Body of pancreas (tissue), 4 donors: ENCODE measurements at places on chromosomes 5 and 9. TPM values are rescaled to one million over a fixed set of nuclear protein-coding genes. Genes with fewer than 3 reads are reported as not detected.
A peak's percentile ranks its signal among the peaks of the same experiment; 100 is the strongest.

DNA sequence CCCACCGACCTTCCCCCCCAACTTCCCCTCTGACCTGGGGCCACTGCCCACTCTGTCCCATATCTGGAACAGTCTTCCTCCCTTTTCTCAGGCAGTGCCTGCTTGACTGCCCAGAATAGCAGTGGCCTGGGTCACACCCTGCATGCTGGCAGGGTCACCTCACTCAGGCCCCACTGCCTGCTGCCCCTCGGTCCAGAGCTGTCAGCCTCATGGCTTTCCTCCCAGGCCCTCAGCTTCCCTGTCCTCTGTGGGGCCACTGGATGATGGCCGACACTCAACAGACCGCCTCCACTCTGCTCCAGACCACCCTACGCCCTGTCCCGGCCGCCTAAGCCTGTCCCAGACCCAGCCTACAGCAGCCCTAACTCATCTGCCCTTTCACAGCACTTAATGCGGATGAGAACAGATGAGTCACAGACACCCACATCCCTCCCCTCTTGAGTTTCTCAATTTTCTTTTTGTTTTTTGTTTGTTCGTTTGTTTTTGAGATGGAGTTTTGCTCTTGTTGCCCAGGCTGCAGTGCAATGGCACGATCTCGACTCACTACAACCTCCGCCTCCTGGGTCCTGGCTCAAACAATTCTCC is 5.9 kb downstream of the PNPLA7 start:
- no peak overlapping the region for H3K27ac ChIP-seq
- no peaks in the 10 kb centered on the region for H3K36me3 ChIP-seq
- peaks cover 18% of the 10 kb centered on the region for H3K4me1 ChIP-seq
- DNase-seq, result peak; percentile 44
- no peaks in the 10 kb centered on the region for H3K27me3 ChIP-seq
- no peak overlapping the region for H3K4me3 ChIP-seq

DNA sequence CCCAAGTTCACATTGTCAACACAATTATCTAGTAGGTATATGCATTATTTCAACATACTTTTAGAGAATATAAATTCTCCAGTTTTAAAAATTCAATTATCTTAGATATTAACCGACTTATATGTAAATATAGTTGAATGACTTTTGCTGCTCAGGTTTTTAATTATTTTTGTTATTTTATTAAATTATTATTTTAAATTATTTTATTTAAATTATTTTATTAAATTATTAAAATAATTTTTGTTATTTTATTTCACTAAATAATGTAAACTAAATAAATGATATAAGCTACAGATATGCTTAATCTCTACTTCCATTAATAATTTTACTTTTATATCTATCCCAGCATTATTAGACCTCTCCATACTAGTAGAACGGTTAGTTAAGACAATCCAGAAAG is 544.3 kb upstream of the ARRDC3 start:
- H3K27me3 ChIP-seq, result no peaks in the 10 kb centered on the region
- H3K4me1 ChIP-seq, result no peaks in the 10 kb centered on the region
- no peak overlapping the region for H3K4me3 ChIP-seq
- no peak for DNase-seq

The ALDH1A1 gene
- total RNA-seq, result 87.7 TPM

DNA sequence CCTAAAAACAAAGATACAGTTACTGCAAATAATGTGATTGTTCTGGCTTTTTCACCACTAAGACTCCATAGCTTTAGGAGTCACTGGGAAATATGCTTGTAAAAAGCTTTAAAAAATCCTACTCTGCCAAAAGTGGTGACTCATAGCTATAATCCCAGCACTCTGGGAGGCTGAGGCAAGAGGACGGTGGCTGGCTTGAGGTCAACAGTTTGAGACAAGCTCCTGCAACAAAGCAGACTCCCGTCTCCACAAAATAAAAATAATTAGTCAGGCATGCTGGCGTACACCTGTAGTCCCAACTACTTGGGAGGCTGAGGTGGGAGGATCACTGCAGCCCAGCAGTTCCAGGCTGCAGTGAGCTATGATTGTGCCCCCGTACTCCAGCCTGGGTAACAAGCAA is 406.4 kb downstream of the HTR1A start:
- H3K27me3 ChIP-seq, result no peaks in the 10 kb centered on the region
- no peak for DNase-seq
- H3K27ac ChIP-seq, result no peak overlapping the region
- no peaks in the 10 kb centered on the region for H3K36me3 ChIP-seq

- H3K27ac ChIP-seq, result no peak overlapping the region
- no peaks in the 10 kb centered on the region for H3K4me1 ChIP-seq
- no peak for DNase-seq
- H3K36me3 ChIP-seq, result no peaks in the 10 kb centered on the region
Observed at GRCh38 chr5:147084702-147085101, 150.1 kb upstream of the STK32A start.

The NUTM2G gene
- total RNA-seq, result not detected

GRCh38 chr9:136095070-136096058 is at the start of gene NACC2:
Gene NACC2, minus strand, starts transcription at chr9:136095289. Its CDS starts 44,768 bp downstream, at chr9:136050521.
- peak within 1 kb of the TSS; percentile 93 for H3K27ac ChIP-seq
- H3K4me3 ChIP-seq, result peak within 1 kb of the TSS; percentile 85
- peaks cover 54% of the 10 kb centered on the region for H3K4me1 ChIP-seq
- peak; percentile 82 for DNase-seq

- no peaks in the 10 kb centered on the region for H3K4me1 ChIP-seq
- no peaks in the 10 kb centered on the region for H3K36me3 ChIP-seq
- no peaks in the 10 kb centered on the region for H3K27me3 ChIP-seq
- no peak overlapping the region for H3K4me3 ChIP-seq
- DNase-seq, result no peak
Observed at GRCh38 chr9:106616026-106616425, 246.9 kb upstream of the ZNF462 start.

The ANAPC2 gene
- total RNA-seq, result 51.7 TPM

The SLC23A1 gene
- total RNA-seq, result 0.66 TPM

GRCh38 chr9:81565144-81565543 is 124.2 kb downstream of the TLE1 start:
- H3K4me1 ChIP-seq, result peaks cover 14% of the 10 kb centered on the region
- H3K27ac ChIP-seq, result no peak overlapping the region
- H3K36me3 ChIP-seq, result no peaks in the 10 kb centered on the region
- DNase-seq, result peak; percentile 41

GRCh38 chr9:76321195-76321828 is 72.9 kb downstream of the RFK start:
- H3K4me1 ChIP-seq, result no peaks in the 10 kb centered on the region
- H3K27me3 ChIP-seq, result no peaks in the 10 kb centered on the region
- no peak overlapping the region for H3K27ac ChIP-seq
- no peak for DNase-seq
- H3K4me3 ChIP-seq, result no peak overlapping the region
- no peaks in the 10 kb centered on the region for H3K36me3 ChIP-seq

GRCh38 chr9:19967216-19967887 is 178.5 kb upstream of the SLC24A2 start:
- H3K4me1 ChIP-seq, result no peaks in the 10 kb centered on the region
- H3K27ac ChIP-seq, result no peak overlapping the region
- no peaks in the 10 kb centered on the region for H3K36me3 ChIP-seq
- DNase-seq, result no peak
- H3K4me3 ChIP-seq, result no peak overlapping the region
- H3K27me3 ChIP-seq, result no peaks in the 10 kb centered on the region

GRCh38 chr9:2427120-2427891 is 194.3 kb upstream of the VLDLR start:
- no peak overlapping the region for H3K4me3 ChIP-seq
- no peaks in the 10 kb centered on the region for H3K36me3 ChIP-seq
- H3K27ac ChIP-seq, result peak overlapping the region; percentile 87
- peak; percentile 79 for DNase-seq
- H3K4me1 ChIP-seq, result peaks cover 40% of the 10 kb centered on the region
- no peaks in the 10 kb centered on the region for H3K27me3 ChIP-seq

The PCDHA1 gene
- total RNA-seq, result not detected

The KIF27 gene
- total RNA-seq, result 6.6 TPM

The BARHL1 gene
- total RNA-seq, result not detected

The IFNA13 gene
- total RNA-seq, result not detected

GRCh38 chr9:83986765-83987401 is 6.3 kb downstream of the RMI1 start:
- H3K27me3 ChIP-seq, result no peaks in the 10 kb centered on the region
- no peak overlapping the region for H3K4me3 ChIP-seq
- peak; percentile 52 for DNase-seq
- peaks cover 44% of the 10 kb centered on the region for H3K4me1 ChIP-seq
- peak overlapping the region; percentile 76 for H3K27ac ChIP-seq

DNA sequence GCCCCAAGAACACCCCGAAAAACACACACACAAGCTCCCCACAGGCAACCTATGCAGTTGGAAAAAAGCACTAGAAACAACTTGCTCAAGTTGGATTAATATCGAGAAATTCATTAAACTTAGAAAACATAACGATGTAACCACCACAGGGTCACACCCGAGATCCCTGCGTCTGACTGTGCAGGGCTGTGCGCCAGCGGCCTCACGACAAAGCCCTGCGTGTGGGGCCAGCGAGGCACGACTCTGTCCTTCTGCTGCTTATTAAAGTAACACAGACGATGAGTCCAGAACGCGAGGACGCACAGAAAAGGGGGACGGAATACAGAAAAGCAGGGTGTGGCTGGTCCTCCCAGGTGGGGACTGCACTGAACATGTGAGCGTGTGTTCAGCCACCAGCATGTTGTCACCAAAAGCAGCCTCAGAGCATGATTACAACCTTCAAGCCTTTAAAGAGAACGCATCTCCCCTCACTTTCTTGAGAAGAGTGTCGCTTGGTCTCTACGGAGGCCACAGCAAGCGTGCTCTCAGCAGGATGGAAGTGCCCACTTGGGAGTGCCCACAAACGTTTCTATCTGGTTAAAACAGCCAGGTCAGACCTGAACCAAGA is 14.4 kb downstream of the SLC12A7 start:
- no peak for DNase-seq
- H3K36me3 ChIP-seq, result no peaks in the 10 kb centered on the region
- no peaks in the 10 kb centered on the region for H3K27me3 ChIP-seq
- peaks cover 15% of the 10 kb centered on the region for H3K4me1 ChIP-seq
- H3K27ac ChIP-seq, result no peak overlapping the region
- no peak overlapping the region for H3K4me3 ChIP-seq

DNA sequence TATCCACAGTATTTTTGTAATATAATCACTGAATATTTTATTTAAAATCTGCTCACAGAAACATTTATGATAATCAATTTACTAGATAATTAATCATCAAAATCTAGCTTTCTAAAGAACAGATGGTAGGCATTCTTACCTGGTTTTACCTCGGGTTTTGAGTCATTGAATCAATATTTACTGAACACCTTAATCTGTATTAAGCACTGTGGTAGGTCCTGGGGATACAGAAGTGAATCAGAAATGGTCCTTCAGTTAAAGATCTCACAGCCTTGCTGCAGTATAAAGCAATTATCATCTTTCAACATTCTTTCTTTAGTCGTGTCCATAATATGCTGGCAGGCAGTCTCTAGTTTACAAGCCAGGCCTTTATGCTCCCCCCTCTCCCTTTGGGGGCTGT is 2.0 kb upstream of the MEIKIN start:
- H3K36me3 ChIP-seq, result no peaks in the 10 kb centered on the region
- DNase-seq, result no peak
- no peak overlapping the region for H3K4me3 ChIP-seq

The ZDHHC12 gene
- 21.1 TPM for total RNA-seq

GRCh38 chr5:40497573-40497972 is 182.1 kb upstream of the PTGER4 start:
- no peak overlapping the region for H3K27ac ChIP-seq
- no peaks in the 10 kb centered on the region for H3K36me3 ChIP-seq
- no peak overlapping the region for H3K4me3 ChIP-seq
- H3K4me1 ChIP-seq, result no peaks in the 10 kb centered on the region

GRCh38 chr9:15287309-15287708 is 19.7 kb downstream of the TTC39B start:
- H3K4me1 ChIP-seq, result no peaks in the 10 kb centered on the region
- H3K27ac ChIP-seq, result no peak overlapping the region
- no peak for DNase-seq
- H3K4me3 ChIP-seq, result no peak overlapping the region
- no peaks in the 10 kb centered on the region for H3K27me3 ChIP-seq
- H3K36me3 ChIP-seq, result no peaks in the 10 kb centered on the region

The FREM1 gene
- total RNA-seq, result 9.1 TPM

The TLR4 gene
- total RNA-seq, result 7.6 TPM

DNA sequence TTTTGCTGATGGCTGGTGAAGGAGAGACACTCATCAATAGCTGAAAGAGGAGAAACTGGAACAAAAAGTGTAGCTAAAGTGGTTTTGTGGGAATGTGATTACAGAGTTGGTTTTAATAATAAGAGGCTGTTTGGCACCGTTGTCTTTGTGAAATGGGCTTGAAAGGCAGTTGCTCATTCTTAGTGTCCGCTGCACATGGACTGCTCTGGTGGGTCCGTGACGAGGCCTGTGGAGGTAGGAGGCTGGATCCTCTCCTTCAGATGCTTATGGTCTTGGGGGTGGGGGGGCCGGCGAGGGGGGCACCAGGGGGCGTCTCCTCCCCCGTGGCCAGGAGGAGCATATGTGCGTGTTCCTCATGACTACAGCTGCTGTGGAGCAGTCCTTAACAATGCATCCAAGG is 29.8 kb downstream of the FUBP3 start:
- no peak overlapping the region for H3K4me3 ChIP-seq
- DNase-seq, result no peak
- no peaks in the 10 kb centered on the region for H3K4me1 ChIP-seq
- no peak overlapping the region for H3K27ac ChIP-seq

- no peaks in the 10 kb centered on the region for H3K4me1 ChIP-seq
- no peak overlapping the region for H3K4me3 ChIP-seq
- DNase-seq, result no peak
- no peak overlapping the region for H3K27ac ChIP-seq
- no peaks in the 10 kb centered on the region for H3K27me3 ChIP-seq
- no peaks in the 10 kb centered on the region for H3K36me3 ChIP-seq
Observed at GRCh38 chr5:158203261-158203660, 344.3 kb upstream of the CLINT1 start.

DNA sequence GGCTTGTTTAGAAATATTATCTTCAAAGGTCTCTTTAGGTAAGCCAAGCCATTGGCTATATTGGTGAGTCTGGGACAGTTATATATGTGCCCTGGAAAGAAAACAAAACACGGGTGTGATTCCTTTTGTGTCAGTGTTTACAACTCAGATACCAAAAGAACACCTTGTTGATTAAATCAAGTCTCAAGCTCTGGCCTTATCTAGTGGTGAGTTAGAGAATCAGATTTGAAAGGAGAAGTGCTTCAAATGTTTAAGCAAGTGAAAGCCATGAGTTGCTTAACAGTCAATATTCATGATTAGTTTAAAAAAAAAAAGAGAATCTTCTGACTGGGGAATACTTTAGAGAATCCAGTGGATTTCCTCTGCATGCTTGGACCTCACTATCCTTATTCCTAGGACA is 68.3 kb downstream of the IQGAP2 start:
- no peak overlapping the region for H3K27ac ChIP-seq
- no peak for DNase-seq
- H3K36me3 ChIP-seq, result no peaks in the 10 kb centered on the region
- H3K4me1 ChIP-seq, result peaks cover 42% of the 10 kb centered on the region

GRCh38 chr9:3773362-3774060 is 247.7 kb upstream of the RFX3 start:
- no peaks in the 10 kb centered on the region for H3K36me3 ChIP-seq
- no peaks in the 10 kb centered on the region for H3K4me1 ChIP-seq
- DNase-seq, result no peak
- H3K27ac ChIP-seq, result no peak overlapping the region
- no peaks in the 10 kb centered on the region for H3K27me3 ChIP-seq

The PCA3 gene
- total RNA-seq, result not detected

The ADRA1B gene
- total RNA-seq, result 4.0 TPM

GRCh38 chr5:44640945-44641456 is 167.7 kb upstream of the MRPS30 start:
- H3K36me3 ChIP-seq, result no peaks in the 10 kb centered on the region
- H3K27me3 ChIP-seq, result no peaks in the 10 kb centered on the region

The PRDM9 gene
- total RNA-seq, result not detected

GRCh38 chr9:97847474-97848214 is 5.4 kb upstream of the FOXE1 start:
- peaks cover 28% of the 10 kb centered on the region for H3K4me1 ChIP-seq
- no peak for DNase-seq
- H3K36me3 ChIP-seq, result no peaks in the 10 kb centered on the region
- H3K4me3 ChIP-seq, result no peak overlapping the region

The PIK3R1 gene
- total RNA-seq, result 32.4 TPM
